SHP77 (cell line): ENCODE measurements at places on chromosomes 2 and 18.

GRCh38 chr2:131493199-131493968 is 1.2 kb upstream of the MZT2A start:
- DNase-seq = no peak

- no peak for DNase-seq
These were observed 123.2 kb downstream of the SMAD7 start for GRCh38 chr18:48827291-48828193.

- DNase-seq = no peak
These were observed 20.1 kb upstream of the PTH2R start for GRCh38 chr2:208386541-208386940.

DNA sequence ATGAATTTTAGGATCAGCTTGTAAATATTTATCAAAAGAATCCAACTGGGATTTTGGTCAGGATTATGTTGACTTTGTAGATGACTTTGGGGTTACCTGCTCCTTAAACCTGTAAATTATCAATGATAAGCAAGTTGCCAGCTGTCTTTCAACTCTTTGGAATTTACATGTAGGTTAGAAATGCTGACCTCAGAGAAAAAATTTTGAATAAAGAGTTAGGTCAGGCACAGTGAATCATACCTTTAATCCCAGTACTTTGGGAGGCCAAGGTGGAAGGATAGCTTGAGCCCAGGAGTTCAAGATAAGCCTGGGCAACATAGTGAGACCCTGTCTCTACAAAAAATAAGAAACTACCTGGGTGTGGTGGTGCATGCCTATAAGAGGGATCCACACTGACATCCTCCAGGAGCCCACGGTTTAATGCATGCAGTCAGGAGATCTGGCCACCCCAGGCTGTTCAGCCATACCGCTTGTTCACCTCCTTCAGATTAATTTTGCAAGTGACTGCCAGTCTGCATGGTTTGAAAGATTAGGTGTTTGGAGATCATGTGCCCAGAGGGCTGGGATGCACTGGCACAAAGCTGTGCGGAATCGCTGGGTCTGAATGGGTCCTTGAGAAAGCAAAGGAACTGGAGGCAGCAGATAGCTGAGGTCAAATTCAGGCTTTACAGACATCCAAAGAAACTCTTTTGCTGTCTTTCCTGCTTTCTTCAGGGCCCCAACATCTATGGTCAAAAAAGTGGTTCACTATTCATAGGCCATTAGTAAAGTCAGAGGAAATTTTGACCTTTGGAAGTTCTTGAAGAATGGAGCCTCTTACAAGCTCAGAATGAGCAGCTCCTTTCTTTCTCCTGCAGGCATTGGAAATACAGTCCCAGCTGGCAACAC is 83.4 kb upstream of the TXNDC2 start:
- DNase-seq = no peak

DNA sequence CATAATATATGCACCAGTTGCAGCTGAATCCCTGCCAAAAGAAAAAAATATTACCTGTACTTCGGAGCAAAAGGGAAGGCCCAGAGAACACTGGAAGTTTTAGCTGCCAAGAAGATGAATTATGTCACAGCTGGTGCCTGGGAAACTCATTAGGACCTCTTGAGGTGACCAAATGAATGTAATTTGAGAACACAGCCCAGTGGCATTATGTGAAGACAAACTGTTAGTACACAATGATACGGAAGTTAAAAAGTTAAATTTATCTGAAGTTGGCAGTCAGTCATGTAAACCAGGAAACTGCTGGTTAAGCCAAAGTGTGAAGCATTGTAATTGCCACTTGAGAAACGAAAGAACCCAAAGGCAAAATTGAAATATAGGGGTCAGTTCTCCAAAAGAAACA is 80.7 kb downstream of the EML4 start:
- peak; percentile 44 for DNase-seq
